Esophagus mucosa (tissue), 1 donor: ENCODE measurements at places on chromosomes 16 and 17.
A peak's percentile ranks its signal among the peaks of the same experiment; 100 is the strongest.

DNA sequence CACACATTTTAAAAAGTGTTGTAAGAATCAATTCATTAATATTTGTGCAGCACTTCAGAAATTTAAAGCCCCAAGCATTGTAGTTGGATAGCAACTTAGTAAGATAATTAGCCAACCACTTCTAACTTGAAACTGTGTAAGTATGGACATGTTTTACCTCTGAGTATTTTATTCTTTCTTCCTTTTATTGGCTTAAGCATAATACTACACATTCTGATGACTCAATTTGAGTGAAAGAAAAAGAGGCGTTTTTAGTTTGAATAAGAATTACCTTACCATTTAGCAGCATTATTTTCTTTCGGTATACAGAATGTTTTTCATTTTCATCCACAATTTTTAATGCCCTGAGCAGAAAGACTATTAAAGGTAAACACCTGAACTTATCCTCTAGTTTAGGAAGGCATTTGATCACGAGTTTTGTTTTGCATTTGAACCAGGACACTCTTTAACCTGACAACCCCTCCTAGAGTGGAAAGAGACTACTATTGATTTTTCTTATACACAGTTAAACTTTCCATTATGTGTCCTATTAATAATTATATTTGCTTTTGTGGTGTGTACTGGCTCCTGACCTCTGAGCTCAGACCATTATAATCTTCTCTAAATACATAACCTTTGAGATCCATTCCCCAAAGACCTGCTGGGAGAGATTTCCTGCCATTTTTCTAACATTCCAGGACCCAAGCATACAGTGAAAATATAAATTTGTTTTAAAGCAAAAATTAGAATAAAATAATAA lies 9.2 kb downstream of the NACA2 start:
- peak; percentile 74 for ATAC-seq

DNA sequence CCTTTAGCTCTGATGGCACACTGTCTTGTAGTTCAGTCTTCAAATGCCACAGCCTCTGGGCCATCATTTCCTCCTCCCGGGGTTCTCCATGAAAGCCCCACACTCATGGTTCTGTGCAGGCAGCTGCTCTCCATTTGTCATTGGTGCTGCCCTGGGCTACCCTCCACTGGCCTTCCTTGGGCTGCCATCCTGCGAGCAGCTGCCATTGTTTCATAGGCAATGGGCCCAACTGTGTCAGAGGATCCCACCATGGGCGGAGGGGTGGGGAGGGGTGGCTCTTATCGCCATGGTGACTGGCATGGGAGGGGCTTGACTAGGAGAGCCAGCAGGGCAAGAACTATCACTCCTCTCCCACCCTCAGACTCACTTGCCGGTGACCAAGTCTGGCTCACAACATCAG lies 38.6 kb upstream of the BRD7 start:
- ATAC-seq, result no peak

DNA sequence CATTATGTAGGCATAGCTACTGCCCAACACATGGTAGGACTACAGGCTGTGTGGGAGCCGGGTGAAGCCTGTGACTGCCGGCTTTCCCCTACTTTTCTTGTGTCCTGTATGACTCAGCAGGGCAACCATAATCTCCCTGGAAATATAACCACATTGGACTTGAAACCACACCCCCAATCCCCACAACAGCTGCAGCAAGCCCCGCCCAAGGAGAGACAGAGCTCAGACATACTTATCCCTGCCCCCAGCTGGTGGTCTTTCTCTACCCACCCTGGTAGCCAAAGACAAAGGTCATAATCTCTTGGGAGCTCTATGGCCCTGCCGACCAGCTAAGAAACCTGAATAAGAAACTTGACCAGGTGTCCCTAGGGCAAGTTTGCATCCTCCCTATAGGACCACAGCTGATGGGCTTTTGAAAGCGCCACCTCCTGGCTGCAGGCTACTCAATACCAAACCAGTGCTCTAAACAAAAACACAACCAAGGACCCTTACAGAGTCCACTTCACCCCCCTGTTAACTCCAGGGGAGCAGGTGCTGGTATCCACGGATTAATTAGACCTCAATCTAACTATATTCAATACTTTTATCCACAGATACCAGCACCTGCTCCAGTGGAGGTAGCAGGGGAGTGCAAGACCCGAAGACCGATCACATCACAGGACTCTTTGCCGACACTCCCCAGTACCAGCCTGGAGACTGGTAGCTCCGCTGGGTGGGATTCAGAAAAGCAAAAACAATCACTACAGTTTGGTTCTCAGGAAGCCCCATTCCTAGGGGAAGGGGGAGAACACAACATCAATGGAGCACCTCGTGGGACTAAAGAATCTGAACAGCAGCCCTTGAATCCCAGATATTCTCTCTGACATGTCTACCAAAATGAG lies 91.2 kb downstream of the IRX5 start:
- ATAC-seq, result peak; percentile 49

DNA sequence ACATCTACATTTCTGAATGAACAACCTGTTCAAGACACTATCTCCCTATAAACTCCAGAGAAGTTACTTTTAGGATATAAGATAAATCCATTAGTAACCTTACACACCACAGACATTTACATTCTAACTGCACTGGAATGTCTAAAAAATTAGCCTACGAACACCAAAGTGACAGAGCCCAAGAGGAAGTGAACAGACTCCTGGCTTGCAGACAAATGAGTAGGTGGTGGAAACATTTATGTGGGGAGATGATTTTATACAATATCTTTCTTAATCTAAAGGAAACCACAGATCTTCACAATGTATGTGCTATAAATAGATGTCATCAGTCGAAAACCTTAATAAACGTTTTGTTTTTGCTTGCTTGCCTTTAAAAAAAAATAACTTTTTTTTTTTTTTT lies 18.8 kb downstream of the ZNF652 start:
- no peak for ATAC-seq

- ATAC-seq, result no peak
These were observed 98.0 kb downstream of the CDK5R1 start for GRCh38 chr17:32584792-32585191.

- no peak for ATAC-seq
These were observed 6.8 kb downstream of the CNP start for GRCh38 chr17:41973408-41973811.

DNA sequence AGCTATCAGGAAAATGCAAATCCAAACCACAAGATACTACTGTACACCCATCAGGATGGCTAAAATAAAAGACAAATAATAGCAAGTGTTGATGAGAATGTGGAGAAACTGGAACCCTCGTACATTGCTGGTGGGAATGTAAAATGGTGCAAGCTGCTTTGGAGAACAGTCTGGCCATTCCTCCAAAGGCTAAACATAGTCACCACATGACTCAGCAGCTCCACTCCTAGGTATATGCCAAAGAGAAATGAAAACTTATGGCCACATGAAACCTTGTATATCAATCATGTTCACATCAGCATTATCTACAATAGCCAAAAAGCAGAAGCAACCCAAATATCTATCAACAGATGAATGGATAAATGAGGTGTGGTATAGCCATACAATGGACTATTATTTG lies 28.5 kb downstream of the VAC14 start:
- ATAC-seq, result no peak
